ENCODE measurements at places on chromosomes 3 and 15.

- no peak for DNase-seq
Observed at GRCh38 chr15:42218953-42219592, 11.0 kb upstream of the VPS39 start.

- DNase-seq: no peak
Observed at GRCh38 chr3:37987751-37988179, 2.8 kb upstream of the VILL start.

DNA sequence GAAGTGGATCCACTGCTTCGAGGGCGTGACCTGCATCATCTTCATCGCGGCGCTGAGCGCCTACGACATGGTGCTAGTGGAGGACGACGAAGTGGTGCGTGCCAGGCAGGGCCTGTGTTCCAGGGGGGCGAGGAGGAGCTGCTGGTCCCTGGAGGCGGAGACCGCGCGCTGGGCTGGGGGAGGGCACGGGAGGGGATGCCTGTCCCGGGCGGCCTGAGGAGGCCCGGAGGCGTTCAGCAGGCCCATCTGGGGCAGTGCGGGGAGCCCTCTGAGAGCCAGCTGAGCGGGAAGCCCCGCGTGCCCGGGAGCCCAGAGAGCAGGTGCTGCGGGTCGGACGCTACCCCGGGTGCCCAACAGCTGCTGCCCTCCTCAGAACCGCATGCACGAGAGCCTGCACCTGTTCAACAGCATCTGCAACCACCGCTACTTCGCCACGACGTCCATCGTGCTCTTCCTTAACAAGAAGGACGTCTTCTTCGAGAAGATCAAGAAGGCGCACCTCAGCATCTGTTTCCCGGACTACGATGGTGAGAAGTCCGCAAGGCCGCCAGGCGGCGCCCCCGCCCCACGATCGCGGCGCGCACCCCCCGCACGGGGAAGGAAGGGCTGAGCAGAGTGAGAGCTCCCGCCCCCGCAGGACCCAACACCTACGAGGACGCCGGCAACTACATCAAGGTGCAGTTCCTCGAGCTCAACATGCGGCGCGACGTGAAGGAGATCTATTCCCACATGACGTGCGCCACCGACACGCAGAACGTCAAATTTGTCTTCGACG lies 2.9 kb downstream of the GNAT1 start:
- peak; percentile 49 for DNase-seq

- no peak for DNase-seq
Observed at GRCh38 chr3:120769436-120769835, 26.9 kb downstream of the GTF2E1 start.
